Type B pancreatic cell (in vitro differentiated cells): ENCODE measurements at places on chromosomes 7 and 10. TPM values are rescaled to one million over a fixed set of nuclear protein-coding genes. Genes with fewer than 3 reads are reported as not detected.

GRCh38 chr7:50848203-50848602 lies 65.5 kb upstream of the GRB10 start:
- H3K27ac ChIP-seq: no peak overlapping the region
- H3K4me1 ChIP-seq: no peaks in the 10 kb centered on the region
- no peak overlapping the region for H3K4me3 ChIP-seq
- peaks cover 12% of the 10 kb centered on the region for H3K27me3 ChIP-seq

- H3K4me3 ChIP-seq: no peak overlapping the region
- H3K27me3 ChIP-seq: no peaks in the 10 kb centered on the region
- H3K36me3 ChIP-seq: no peaks in the 10 kb centered on the region
- no peak for DNase-seq
- H3K27ac ChIP-seq: no peak overlapping the region
These were observed 11.7 kb downstream of the ANK3 start for GRCh38 chr10:60377955-60378354.

GRCh38 chr7:30659312-30659711 lies 22.9 kb downstream of the CRHR2 start:
- DNase-seq: no peak
- H3K27me3 ChIP-seq: peaks cover 21% of the 10 kb centered on the region
- H3K4me3 ChIP-seq: no peak overlapping the region
- H3K27ac ChIP-seq: no peak overlapping the region
- H3K4me1 ChIP-seq: no peaks in the 10 kb centered on the region

GRCh38 chr10:112497347-112497950 lies 50.4 kb downstream of the VTI1A start:
- no peak overlapping the region for H3K4me3 ChIP-seq
- H3K36me3 ChIP-seq: peaks cover 4% of the 10 kb centered on the region
- no peaks in the 10 kb centered on the region for H3K27me3 ChIP-seq
- H3K4me1 ChIP-seq: peaks cover 4% of the 10 kb centered on the region

GRCh38 chr7:22890773-22891172 lies 68.1 kb upstream of the TOMM7 start:
- H3K36me3 ChIP-seq: no peaks in the 10 kb centered on the region
- H3K4me3 ChIP-seq: no peak overlapping the region
- H3K4me1 ChIP-seq: no peaks in the 10 kb centered on the region
- no peaks in the 10 kb centered on the region for H3K27me3 ChIP-seq

DNA sequence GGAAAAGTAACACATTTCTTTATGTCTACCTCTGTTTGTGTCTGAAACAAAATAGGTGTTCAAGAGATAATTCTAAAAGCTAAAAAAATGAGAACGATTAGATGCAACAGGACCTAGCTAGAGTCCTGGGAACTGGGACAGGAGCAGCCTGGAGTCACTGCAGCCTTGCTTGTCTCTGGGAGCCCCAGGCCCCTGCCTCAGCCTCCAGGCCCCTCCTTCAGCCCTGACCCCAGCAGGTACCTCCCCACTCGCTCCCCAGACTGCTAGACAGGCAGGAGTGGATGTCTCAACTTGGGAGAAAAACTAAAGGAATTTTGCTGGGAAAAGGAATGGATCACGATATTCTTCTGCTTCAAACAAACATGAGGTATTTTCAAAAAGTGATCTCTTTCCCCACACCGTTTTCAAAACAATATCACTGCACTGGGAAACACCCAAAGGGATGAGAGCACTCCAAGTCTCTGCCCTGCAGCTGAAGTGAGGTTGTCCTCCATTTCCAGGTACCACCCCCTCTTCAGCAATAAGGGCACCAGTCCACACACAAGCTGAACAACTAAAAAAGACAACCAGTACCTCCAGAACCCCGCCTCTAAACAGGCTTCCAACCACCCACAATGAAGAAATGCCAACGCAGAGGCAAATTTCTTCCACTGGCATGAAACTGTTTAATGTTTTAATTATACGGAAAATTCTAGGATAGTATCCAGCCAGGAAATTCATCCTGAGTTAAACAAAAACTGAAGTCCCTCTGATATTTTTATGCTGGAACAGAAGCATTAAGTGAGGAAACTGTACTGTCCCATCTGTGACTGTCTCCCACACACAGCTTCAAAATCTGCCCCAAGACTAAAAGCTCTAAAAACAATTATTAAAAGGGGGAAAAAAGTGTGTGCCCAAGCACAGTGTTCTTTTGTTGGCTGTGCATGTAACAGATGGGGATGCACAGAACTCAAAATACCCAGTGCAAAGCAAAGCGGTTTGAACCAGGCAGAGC lies 47.2 kb downstream of the XPNPEP1 start:
- no peak overlapping the region for H3K27ac ChIP-seq
- H3K4me1 ChIP-seq: peaks cover 7% of the 10 kb centered on the region
- H3K4me3 ChIP-seq: no peak overlapping the region

DNA sequence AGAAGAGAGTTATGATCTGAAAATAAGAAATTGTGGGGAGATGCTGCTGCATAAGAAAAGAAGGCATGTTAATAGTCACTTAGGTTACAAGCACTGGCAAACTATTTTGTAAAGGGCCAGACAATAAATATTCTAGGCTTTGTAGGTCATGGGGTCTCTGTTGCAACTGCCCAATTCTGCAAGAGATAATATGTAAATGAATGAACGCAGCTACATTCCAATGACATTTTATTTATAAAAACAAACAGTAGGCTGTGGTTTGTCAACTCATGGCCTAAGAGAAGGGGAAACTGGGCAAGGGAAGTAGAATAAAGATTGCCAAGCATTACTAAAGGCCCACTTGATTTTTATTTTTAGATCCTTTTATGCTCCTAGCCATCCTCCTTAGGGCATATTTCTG lies 133.1 kb downstream of the RAPGEF5 start:
- no peaks in the 10 kb centered on the region for H3K27me3 ChIP-seq
- no peak overlapping the region for H3K27ac ChIP-seq
- H3K4me3 ChIP-seq: no peak overlapping the region
- DNase-seq: no peak

DNA sequence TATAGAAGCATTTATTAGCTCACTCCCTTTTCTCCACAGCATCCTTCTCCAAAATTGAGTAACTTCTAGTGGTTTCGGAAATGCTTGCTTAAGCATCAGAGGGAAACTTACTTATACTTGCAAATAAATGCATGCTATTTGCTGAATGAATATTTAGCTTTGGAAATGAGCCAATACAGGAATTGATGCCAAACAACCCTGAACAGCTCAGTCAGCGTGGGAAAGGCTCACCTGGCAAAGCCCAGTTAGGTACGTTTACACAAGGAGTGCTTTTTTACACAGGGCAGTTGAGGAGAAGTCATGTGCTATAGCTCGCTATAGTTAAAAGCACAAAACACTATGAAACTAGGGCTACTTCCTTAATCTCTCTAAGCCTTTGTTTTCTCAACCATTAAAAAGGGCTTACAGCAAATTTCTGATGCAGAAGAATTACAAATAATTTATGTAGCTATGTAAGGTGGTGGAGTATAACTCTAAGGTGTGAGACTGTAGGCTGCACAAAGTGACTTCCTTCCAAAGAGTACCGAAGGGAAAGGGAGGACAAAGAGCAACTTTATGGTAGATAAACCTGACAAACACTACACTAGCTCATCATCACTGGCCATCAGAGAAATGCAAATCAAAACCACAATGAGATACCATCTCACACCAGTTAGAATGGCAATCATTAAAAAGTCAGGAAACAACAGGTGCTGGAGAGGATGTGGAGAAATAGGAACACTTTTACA lies 498.2 kb downstream of the PHTF2 start:
- H3K4me3 ChIP-seq: no peak overlapping the region
- H3K4me1 ChIP-seq: no peaks in the 10 kb centered on the region
- no peaks in the 10 kb centered on the region for H3K36me3 ChIP-seq
- H3K27ac ChIP-seq: no peak overlapping the region
- H3K27me3 ChIP-seq: no peaks in the 10 kb centered on the region

GRCh38 chr7:130887182-130887956 lies 153.4 kb upstream of the KLF14 start:
- DNase-seq: no peak
- no peaks in the 10 kb centered on the region for H3K36me3 ChIP-seq
- no peak overlapping the region for H3K4me3 ChIP-seq
- peaks cover 3% of the 10 kb centered on the region for H3K27me3 ChIP-seq

GRCh38 chr10:10959666-10960065 lies 58.0 kb upstream of the CELF2 start:
- H3K27ac ChIP-seq: no peak overlapping the region
- H3K27me3 ChIP-seq: peaks cover 21% of the 10 kb centered on the region
- H3K4me3 ChIP-seq: no peak overlapping the region
- no peaks in the 10 kb centered on the region for H3K36me3 ChIP-seq
- DNase-seq: no peak

GRCh38 chr7:131995324-131995723 lies 438.9 kb upstream of the PODXL start:
- peaks cover 6% of the 10 kb centered on the region for H3K27me3 ChIP-seq
- H3K36me3 ChIP-seq: no peaks in the 10 kb centered on the region
- DNase-seq: no peak
- H3K4me3 ChIP-seq: no peak overlapping the region

DNA sequence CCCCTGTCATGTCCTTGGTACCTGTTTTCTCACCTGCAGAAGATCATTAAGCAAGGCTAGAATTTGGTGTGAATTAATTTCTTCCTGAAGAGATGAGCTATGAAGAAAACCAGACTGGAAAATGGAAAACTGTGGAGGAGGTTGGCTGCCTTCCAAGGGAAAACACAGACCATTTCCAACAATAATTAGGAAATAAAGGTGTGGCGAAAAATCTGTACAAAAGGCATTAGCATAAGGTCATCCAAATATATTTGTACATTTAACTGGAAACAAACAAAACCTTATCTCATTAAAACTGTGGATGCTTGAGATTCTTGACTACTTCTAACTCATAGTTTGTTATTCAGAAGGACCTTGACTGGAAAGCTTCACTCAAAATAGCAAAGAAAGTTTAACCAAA lies 1.7 kb downstream of the STN1 start:
- H3K36me3 ChIP-seq: peaks cover 18% of the 10 kb centered on the region
- peak overlapping the region; percentile 96 for H3K27ac ChIP-seq
- H3K4me1 ChIP-seq: peaks cover 27% of the 10 kb centered on the region
- no peak for DNase-seq

DNA sequence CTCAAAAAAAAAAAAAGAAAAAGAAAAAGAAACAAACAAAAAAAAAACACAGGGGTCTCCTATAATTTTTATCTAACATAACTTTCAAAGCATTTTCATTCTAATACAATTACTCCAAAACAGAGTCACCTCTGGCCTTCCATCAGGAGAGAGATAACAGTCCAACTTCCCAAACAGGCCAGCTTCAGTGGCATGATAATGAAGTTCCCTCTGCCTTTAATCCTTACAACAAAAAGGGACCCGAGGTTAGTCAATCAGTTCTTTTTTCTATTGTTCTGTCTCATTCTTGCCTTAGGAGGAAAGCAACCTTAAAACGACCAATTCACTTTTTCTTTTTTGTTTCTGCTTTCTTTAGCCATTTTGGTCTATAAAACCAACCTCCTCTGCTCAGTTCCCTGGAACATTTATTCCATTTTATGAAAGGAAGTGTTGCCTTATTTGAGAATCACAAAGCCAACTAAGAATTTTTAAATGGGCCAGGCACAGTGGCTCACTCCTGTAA lies 16.5 kb upstream of the FXYD4 start:
- DNase-seq: no peak
- no peak overlapping the region for H3K4me3 ChIP-seq
- no peaks in the 10 kb centered on the region for H3K27me3 ChIP-seq
- peak overlapping the region; percentile 70 for H3K27ac ChIP-seq
- H3K36me3 ChIP-seq: no peaks in the 10 kb centered on the region
- H3K4me1 ChIP-seq: peaks cover 16% of the 10 kb centered on the region

DNA sequence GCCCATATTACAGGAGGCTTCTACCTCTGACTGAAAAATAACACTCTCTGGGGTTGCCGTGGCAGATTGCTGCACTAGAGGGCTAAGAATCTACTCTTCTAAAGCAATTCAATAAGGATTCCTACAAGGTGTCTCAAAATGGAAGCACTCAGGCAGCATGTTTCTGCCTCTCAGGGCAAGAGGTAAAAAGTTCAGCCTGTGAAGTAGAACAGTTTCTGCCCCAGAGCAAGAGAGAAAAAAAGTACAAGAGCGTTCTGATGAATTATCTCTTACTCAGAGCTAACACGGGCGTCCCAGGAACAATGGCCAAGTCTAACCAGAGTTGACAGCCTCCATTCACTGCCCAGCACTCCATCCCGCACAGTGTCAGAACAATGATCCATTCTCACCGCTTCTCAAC lies 71.3 kb upstream of the TES start:
- DNase-seq: no peak
- peaks cover 30% of the 10 kb centered on the region for H3K4me1 ChIP-seq
- peaks cover 4% of the 10 kb centered on the region for H3K36me3 ChIP-seq
- no peaks in the 10 kb centered on the region for H3K27me3 ChIP-seq
- peak overlapping the region; percentile 81 for H3K27ac ChIP-seq

DNA sequence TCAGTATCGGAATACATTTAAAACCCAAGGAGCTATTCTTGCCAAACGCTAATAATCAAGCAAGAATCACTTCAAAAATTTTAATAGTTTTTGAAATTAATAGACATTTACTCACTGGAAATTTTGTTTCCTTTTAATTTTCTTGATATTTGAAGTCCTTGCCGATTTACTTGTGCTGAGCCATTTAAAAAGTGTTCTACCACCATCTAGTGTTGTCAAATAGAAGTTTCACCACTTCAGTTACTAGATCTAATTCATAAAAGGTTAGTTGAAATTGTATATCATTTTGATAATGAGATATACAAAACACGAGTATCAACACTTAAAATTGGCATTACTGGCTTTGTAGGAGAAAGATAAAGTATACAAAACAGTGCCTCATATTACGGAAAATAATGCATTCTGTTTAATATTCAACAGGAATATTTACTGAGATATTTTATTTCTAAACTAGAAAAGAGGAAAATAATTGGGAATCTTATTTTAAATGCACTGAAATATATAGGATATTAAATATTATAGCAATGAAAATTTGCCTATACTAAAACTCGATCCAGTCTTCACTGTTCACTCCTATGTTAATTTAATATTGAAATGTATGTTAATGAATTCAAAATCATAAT lies 664.8 kb upstream of the SEMA3D start:
- no peaks in the 10 kb centered on the region for H3K4me1 ChIP-seq
- no peak overlapping the region for H3K4me3 ChIP-seq
- H3K27me3 ChIP-seq: no peaks in the 10 kb centered on the region
- H3K27ac ChIP-seq: no peak overlapping the region

- no peak overlapping the region for H3K27ac ChIP-seq
- peaks cover 7% of the 10 kb centered on the region for H3K4me1 ChIP-seq
- H3K27me3 ChIP-seq: peaks cover 22% of the 10 kb centered on the region
- no peak overlapping the region for H3K4me3 ChIP-seq
- no peaks in the 10 kb centered on the region for H3K36me3 ChIP-seq
These were observed 184.9 kb downstream of the ADARB2 start for GRCh38 chr10:1552406-1552805.

DNA sequence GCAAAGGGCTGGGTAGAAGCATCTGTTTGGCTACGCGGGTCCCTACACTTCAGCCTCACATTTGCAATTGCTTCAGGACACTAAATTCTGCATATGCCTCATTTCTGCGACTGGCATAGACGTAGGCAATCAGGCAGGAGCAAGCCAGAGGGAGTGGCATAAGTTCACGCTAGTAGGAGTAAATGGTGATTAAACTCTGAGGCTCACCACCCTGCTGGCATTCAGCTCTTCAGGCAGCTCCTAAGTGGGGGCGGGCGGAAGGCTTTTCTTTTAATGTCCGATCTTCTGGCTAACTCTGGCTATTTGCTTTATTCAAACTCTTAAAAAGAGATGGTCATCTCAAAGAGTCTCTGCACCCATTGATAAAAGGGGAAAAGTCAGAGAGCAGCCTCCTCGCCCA lies 45.3 kb downstream of the RGS10 start:
- no peak overlapping the region for H3K27ac ChIP-seq
- no peak overlapping the region for H3K4me3 ChIP-seq
- peaks cover 10% of the 10 kb centered on the region for H3K27me3 ChIP-seq

PRRT4 gene
- total RNA-seq: 7.0 and 7.7 TPM in 2 replicates

CLDN4 gene
- total RNA-seq: 223 and 787 TPM in 2 replicates

C10orf105 gene
- 0.31 TPM in 1 of 2 replicates, not detected in the other for total RNA-seq

TCAF2 gene
- total RNA-seq: 3.5 and 9.3 TPM in 2 replicates

CYTH3 gene
- total RNA-seq: 31.1 and 36.6 TPM in 2 replicates

KLF14 gene
- total RNA-seq: 0.55 and 0.94 TPM in 2 replicates
